Naive B cell (primary cell): ENCODE measurements at places on chromosomes 2 and 18.

GRCh38 chr2:187003038-187003554 lies 154.1 kb upstream of the ZSWIM2 start:
- no peak for DNase-seq

DNA sequence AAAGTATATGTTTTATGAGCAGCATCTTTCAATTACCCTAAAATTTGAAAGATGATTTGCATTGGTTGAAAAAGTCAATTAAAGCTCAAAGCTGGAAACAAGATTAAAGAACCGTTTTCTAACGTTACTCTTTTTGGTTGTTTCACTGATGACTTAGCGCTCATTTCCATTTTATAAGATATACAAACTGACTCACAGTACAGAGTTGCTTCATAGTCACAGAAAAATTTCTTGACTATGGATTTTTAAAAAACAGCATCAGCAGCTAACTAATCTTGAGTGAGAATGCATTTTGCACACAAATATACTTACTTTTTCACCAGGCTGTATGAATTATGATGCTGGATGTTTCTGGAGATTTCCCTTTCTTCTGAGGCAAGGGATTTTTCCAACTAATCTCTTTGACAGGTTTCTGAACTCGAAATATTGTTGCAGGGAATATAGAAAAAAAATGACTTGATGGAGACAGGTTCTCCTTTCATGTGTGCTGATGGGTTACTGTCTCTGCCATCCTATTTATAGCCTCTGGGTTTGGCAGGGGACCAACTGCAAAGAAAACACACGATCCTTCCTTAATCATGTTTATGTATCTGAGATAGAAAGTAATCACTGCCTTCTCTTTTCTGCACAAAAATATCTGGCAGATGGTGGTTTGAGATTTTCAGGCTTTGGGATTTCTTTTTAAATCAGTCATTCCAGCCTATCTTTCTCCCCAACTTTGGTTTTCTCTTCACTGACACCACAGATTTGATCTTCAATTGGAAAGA lies 129.4 kb upstream of the DAPL1 start:
- no peak for DNase-seq

DNA sequence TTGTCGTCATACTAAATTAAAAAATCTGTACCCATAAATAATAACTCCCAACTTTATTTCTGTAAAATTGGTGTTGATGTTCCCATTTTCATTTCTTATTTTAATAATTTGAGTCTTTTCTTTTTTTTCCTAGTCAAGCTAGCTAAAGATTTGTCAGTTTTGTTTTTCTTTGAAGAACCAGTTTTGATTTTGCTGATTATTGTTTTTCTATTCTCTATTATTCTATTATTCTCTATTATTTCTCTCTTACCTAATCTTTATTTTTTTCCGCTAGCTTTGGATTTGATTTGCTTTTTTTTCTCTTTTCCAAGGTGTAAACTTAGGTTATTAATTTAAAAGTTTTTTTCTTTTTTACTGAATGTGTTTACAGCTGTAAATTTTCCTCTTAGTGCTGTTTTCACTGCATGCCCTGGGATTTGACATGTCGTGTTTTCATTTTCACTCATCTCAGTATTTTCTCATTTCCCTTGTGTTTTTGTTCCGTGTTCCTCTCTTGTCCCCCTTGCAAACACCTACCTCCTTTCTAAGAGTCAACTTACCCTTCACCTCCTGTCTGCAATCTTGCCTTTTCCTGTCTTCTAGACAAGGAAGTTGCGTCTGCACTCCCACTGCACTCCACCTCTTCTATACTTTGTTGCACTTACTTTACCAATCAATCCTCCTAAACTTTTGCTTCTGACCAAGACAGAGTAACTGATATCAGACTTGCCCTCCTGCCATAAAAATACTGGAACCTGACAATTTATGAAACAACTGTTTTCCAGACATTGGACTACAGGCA lies 18.8 kb downstream of the PSMG2 start:
- no peak for DNase-seq

DNA sequence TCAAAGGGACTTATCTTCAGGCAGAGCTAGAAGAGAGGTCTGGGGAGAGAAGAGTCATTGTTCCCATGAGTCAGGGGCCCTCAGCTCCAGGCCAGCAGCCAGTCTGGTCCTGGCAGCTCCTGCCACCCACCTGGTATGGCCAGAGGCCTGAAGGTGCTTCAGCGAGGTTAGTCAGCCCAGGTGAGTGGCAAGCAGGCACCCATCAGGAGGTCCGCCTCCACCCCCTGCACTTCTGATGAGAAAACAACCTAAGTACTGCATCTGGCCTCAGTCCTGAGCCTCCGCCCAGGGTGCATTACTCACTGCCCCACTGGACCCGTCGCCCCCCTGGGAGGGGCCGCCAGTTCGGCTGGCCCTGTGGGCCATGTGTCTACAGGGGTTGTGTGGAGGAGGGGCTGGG lies 130.2 kb downstream of the INHBB start:
- DNase-seq, result no peak

DNA sequence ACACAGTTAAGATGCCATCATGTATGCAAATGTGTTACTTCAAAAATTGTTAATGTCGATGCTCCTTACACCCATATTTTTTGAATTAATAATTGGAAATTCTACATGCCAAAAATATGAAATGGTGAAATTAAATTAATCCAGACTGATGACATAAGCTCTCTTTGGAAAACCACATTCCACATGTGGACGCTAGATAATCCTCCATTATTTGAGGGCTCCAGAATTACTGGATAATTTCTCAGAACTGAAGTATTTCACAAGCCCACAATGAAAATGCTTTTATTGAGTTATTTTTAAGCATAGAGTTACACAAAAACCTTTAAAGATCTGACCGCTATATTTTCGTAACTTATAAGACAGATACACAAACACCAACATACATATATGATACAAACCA lies 47.8 kb downstream of the FARSB start:
- DNase-seq, result no peak

DNA sequence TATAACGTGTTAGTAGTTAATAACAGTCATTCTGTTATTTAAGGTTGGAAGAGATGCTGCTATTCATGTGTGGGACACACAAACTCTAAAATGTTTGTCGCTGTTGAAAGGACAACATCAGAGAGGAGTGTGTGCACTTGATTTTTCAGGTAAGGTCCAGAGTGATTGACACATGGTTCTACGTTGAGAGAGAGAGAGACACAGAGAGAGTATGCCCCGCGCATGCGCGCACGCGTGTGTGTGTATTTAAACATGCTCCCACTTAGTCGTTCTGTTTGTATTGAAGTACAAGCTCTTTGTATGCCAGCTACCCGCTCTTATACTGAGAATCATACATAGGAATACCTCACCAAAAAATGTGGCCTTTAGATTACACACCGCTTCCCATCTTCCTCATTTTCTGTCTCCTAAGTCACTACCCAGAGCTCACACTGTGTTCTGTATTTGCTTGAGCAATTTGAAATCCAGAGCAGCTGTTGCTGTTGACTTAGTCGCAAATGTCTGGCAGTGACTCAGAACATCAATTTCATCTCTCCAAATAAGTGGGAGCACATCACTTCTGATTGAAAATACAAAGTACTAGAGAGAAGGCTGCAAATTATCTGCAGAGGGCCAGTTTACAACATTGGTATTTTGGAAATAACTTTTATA lies 148.1 kb downstream of the EML6 start:
- no peak for DNase-seq

DNA sequence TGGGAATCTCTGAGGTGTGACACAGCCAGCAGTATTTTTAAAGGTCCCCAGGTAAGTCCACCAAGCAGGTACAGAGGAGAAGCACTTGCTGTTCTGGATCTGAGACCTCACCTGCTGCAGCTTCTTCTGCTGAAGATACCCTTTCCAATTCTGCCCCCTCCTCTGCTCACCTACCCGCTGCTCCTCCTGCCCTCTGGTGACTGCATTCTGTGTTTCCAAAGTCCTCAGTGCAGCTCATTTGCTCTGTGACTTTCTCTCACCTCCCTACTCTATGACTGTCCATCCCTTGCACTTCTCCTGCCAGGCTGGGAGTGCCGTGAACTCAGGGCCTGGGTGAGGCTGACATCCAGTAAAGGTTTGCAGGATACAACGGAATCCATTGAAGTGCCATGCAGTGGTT lies 205.2 kb upstream of the LYPD1 start:
- DNase-seq, result no peak

GRCh38 chr18:9755615-9756014 lies 47.5 kb downstream of the RAB31 start:
- DNase-seq, result no peak

DNA sequence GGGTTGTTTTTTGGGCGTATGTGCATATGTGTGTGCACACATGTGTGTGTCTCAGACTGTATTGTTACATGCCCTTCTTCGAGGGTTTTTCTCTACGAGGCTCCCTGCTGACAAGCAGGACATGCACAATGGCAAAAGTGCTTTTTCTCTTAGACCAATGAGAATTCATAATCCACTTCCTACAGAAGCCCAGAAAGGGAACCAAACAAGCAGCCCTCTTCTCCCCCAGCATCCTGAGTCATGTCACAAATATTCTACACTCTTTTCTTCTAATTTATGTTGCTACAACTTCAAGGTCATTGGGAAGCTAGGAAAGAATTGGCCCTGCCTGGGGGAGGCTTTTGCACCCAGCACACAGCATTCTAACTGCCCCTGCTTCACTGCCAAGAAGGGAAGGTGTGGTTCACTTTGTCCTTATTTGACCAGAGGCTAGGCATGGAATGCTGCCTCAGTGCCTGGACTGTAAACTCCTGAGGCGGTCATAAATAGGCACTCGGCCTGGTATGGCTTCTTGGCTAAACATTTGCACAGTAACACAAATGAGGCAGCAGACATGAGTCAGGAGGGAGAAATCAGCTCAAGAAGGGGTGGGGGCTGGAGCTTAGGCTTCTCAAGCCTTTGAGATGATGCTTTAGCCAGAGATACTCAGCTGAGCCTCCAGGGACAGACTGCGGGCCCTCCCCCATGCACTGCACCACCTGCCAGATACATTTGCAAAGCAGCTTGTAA lies 92.7 kb upstream of the KLF7 start:
- no peak for DNase-seq

DNA sequence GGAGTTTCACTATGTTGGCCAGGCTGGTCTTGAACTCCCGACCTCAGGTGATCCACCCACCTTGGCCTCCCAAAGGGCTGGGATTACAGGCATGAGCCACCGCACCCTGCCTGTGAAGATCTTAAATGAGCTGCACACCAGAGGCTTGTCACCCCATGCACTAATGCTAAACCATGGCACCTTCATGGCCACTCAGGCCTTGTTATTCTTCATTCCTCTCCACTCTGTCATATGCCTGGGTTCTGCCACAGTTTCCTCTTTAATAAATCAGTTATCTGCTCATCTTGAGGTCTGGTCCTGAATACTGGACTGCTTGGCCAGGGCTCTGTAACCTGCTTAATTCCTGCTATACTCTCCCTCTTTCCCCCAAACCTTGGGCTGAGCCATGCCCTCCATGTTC lies 303.9 kb upstream of the FBXO11 start:
- DNase-seq, result no peak

- no peak for DNase-seq
Measured at GRCh38 chr2:187686416-187687024, 132.3 kb upstream of the TFPI start.

- DNase-seq, result no peak
Measured at GRCh38 chr2:119696005-119696404, 17.0 kb downstream of the TMEM177 start.
